ENCODE measurements at places on chromosomes 4 and X. TPM values are rescaled to one million over a fixed set of nuclear protein-coding genes. Genes with fewer than 3 reads are reported as not detected.

DNA sequence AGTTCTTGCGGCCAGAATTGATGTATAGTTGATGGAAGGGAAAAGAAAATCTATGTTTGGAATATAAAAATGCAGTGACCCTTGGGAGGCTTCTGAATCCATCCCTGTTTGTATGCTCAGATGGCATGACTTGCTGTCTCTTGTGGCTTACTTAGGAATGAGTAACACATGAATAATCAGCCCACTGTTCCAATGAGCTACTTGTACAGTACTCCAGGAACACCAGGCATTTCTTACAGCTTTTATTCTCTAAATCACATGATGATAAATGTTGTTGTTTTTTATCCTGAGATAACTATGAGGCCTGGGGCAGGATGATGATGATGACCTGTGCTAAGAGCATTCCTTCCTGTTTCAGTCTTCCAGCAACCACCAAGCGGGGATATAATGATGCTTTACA lies 18.9 kb downstream of the TMPRSS11E start:
- no peaks in the 10 kb centered on the region for H3K4me1 ChIP-seq
- H3K4me3 ChIP-seq, result no peak overlapping the region
- DNase-seq, result no peak

- H3K36me3 ChIP-seq, result no peaks in the 10 kb centered on the region
- H3K4me3 ChIP-seq, result no peak overlapping the region
- H3K27ac ChIP-seq, result no peak overlapping the region
- no peaks in the 10 kb centered on the region for H3K27me3 ChIP-seq
These were observed 65.1 kb downstream of the GPR143 start for GRCh38 chrX:9700555-9700954.

GRCh38 chrX:21821875-21822274 lies 17.5 kb upstream of the MBTPS2 start:
- H3K4me1 ChIP-seq, result no peaks in the 10 kb centered on the region
- H3K27me3 ChIP-seq, result no peaks in the 10 kb centered on the region
- no peak for DNase-seq
- H3K4me3 ChIP-seq, result no peak overlapping the region

DNA sequence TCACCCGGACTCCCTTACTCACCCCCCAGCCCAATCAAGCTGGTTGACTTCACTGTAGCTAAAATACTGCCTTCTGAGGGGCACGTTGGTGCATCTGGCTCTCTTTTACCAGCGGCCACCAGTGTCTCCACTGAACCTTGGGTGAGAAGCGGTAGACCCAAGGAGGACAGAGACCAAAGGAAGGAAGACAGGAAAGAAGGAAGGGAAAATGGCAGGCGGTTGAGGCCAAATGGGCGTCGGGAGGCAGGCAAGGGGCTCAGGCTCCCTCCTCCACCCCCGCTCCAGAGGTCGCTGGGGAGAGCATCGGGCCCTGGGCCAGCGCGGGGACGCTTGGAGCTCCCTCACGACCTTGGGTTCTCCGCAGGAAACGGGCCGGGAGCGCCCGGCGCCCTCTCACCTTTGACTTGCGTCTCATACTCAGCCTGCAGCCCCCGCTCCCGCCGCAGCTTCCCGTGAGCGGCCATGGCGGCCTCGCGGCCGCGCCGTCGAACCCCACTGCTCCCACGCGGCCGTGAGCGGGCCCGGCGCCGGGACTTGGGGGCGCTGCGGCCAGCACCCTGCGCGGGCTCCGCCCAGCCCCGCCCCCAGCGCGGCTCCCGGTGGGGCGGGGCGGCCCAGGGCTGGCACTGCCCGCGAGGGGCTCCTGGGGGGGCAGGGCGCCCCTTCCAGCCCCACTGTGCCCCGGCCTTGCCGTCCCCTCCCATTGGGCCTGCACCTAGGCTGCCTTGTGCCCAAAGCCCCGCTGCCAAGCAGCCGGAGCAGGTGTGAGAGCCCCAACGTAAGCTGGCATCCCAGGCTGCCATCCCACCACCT lies at the start of gene ARHGAP4:
TSS of gene ARHGAP4 (minus strand) at position 526 of the 813 bp plus-strand sequence. CDS start at position 464, 62 bp downstream.
- H3K4me3 ChIP-seq, result peak within 1 kb of the TSS; percentile 86
- no peaks in the 10 kb centered on the region for H3K36me3 ChIP-seq
- DNase-seq, result peak; percentile 34
- H3K27ac ChIP-seq, result peak within 1 kb of the TSS; percentile 91

DNA sequence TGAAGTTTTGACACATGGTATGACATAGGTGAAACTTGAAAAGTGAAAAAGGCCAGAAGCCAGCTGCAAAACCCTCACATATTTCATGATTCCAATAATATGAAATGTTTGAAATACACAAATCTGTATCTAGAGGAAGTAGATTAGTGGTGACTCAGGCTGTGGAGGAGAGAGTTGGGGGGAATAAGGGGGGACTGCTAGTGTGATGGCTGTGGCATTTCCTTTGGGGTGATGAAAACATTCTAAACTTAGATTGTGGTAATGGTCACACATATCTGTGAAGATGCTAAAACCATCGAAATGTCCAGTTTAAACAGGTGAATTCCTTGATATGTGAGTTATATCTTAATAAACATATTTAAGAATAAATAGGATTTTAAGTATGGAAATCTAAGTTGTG lies 343.5 kb upstream of the SFRP2 start:
- no peaks in the 10 kb centered on the region for H3K27me3 ChIP-seq
- H3K4me3 ChIP-seq, result no peak overlapping the region
- no peaks in the 10 kb centered on the region for H3K36me3 ChIP-seq
- no peaks in the 10 kb centered on the region for H3K4me1 ChIP-seq

DNA sequence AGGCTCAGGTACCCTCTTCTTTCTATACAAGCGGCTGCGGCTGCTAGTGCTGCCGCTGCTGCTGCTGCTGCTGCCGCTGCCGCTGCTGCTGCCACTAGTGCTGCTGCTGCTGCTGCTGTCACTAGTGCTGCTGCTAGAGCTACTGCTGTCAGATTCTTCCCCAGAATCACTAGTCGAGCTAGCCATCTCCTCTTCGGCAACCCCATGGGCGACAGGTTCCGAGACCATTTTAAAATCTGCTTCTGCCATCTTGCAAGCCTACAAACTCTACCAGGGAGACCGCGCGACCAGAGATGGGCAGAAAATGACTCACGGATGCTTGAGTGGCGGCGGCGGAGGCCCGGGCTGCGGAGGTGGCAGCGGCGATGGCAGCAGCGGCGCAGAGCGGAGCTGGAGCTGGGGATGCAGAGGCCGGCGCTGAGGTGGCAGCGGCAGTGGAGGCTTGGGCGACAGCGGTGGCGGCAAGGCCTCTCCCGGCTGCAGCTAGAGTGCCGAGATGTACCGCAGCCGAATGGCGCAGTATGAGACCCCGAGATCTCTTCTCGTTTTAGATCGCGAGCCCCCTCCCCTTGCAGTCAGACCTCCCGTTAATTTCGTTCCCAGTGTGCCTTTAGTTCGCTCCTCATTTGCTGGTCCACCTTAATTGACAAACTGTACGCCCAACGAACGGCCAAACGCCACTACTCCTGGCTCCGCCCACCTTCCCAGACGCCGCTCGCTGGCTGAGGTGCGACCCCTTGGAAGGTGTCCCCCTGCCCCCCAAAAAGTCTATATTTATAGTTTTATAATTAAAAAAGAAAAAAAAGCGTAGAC lies at the start of gene NAP1L3:
TSS of gene NAP1L3 (minus strand) at position 523 of the 813 bp plus-strand sequence. CDS start at position 249, 274 bp downstream.
- peak; percentile 23 for DNase-seq
- peak within 1 kb of the TSS; percentile 43 for H3K27ac ChIP-seq
- no peaks in the 10 kb centered on the region for H3K36me3 ChIP-seq
- H3K4me3 ChIP-seq, result peak within 1 kb of the TSS; percentile 55
- no peaks in the 10 kb centered on the region for H3K4me1 ChIP-seq

DNA sequence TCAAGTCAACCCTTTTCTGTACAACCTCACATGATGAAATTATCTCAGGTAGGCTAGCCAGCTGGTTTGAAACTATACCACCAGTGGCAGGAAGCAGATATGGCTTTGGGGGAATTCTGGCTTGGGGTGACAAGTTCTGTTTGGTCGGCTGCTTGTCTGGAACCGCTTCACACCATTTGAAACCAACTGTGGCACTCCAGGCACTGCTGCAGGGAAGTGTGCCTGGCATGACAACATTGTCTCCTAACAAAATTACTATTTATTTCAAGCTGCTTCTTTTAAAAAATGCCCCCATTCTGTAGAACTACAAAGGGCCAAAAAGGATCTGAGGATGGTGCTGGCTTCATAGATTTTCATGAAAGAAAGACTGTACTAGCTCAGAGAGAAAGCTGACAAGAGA lies 37.1 kb upstream of the GPM6B start:
- DNase-seq, result no peak
- H3K4me3 ChIP-seq, result no peak overlapping the region
- no peak overlapping the region for H3K27ac ChIP-seq
- H3K4me1 ChIP-seq, result no peaks in the 10 kb centered on the region
- no peaks in the 10 kb centered on the region for H3K27me3 ChIP-seq

GRCh38 chrX:20267931-20268701 lies 1.4 kb upstream of the RPS6KA3 start:
- no peak for DNase-seq
- H3K4me1 ChIP-seq, result peaks cover 8% of the 10 kb centered on the region
- no peak overlapping the region for H3K27ac ChIP-seq
- no peaks in the 10 kb centered on the region for H3K27me3 ChIP-seq
- no peaks in the 10 kb centered on the region for H3K36me3 ChIP-seq
- H3K4me3 ChIP-seq, result no peak overlapping the region

- no peak overlapping the region for H3K27ac ChIP-seq
- H3K4me3 ChIP-seq, result no peak overlapping the region
- peaks cover 12% of the 10 kb centered on the region for H3K4me1 ChIP-seq
These were observed 1.0 kb upstream of the CLDN22 start for GRCh38 chr4:183321079-183321478.

DNA sequence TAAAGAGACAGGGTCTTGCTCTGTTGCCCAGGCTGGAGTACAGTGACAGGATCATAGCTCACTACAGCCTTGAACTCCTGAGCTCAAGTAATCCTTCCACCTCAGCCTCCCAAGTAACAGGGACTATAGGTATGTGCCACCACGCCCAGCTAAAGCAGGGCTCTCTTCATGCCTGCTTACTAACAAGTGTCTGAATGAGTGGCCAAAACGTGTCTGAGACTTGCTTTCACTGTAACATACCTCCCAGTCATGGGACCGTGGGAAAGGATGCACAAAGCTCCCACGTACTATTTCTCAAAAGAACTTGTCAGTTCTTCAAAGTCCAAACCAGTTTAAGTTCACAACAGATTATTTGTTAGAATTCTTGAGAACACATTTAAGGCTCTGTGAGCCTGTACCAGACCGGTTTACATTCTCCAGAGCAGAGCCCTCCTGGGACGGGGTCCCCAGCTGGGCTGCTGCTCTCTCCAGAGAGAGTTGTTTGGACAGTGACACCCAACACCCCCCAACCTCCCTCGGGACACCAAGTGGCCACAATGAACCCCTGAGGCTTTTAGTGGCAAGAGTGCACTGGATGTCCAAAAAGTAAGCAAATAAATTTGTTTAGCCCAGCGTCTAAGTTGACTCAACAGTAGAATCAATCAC lies 24.1 kb downstream of the SH3KBP1 start:
- no peaks in the 10 kb centered on the region for H3K27me3 ChIP-seq
- no peak overlapping the region for H3K27ac ChIP-seq
- peaks cover 25% of the 10 kb centered on the region for H3K4me1 ChIP-seq
- H3K36me3 ChIP-seq, result no peaks in the 10 kb centered on the region

DNA sequence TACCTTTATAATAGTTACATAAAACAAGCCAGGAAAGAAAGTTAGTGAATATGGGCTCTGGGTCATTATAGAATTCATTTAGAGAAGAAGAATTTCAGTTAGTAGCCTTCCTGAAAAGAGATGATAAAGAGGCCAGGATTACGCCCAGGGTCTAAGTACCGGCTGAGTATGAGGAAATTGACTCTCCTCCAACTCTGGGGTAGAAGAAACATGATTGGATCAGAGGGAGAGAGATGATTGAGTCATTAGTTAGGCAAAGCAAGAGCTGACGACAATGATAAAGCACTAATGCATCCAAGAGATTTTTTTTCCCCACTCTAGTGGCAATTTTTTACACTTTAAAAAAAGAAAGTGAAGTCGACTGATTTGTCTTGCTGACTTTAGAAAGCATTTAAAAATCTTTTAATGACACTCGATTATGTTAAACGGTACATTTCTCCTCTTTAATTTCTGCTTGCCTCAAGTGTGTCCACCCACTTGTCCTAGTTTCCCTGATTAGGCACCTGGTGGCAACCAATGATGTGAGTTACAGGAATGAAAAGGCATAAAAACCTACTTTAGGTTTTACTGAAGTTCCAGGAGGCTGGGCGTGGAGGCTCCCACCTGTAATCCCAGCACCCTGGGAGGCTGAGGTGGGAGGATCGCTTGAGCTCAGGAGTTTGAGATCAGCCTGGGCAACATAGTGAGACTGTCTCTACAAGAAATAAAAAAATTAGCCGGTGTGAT lies 37.3 kb upstream of the IGFBP7 start:
- no peaks in the 10 kb centered on the region for H3K36me3 ChIP-seq
- no peak overlapping the region for H3K27ac ChIP-seq
- H3K4me1 ChIP-seq, result no peaks in the 10 kb centered on the region
- H3K4me3 ChIP-seq, result no peak overlapping the region

GRCh38 chr4:48499551-48500066 lies 9.6 kb downstream of the ZAR1 start:
- H3K27ac ChIP-seq, result no peak overlapping the region
- H3K36me3 ChIP-seq, result peaks cover 8% of the 10 kb centered on the region
- no peak for DNase-seq
- H3K27me3 ChIP-seq, result no peaks in the 10 kb centered on the region
- H3K4me3 ChIP-seq, result no peak overlapping the region
- H3K4me1 ChIP-seq, result no peaks in the 10 kb centered on the region

- peaks cover 41% of the 10 kb centered on the region for H3K4me1 ChIP-seq
- peaks cover 13% of the 10 kb centered on the region for H3K36me3 ChIP-seq
These were observed 22.4 kb downstream of the SH3TC1 start for GRCh38 chr4:8221476-8221875.

GRCh38 chrX:72294497-72294896 lies 11.2 kb downstream of the CITED1 start:
- no peaks in the 10 kb centered on the region for H3K27me3 ChIP-seq
- H3K27ac ChIP-seq, result no peak overlapping the region
- H3K4me1 ChIP-seq, result no peaks in the 10 kb centered on the region
- no peak overlapping the region for H3K4me3 ChIP-seq

DNA sequence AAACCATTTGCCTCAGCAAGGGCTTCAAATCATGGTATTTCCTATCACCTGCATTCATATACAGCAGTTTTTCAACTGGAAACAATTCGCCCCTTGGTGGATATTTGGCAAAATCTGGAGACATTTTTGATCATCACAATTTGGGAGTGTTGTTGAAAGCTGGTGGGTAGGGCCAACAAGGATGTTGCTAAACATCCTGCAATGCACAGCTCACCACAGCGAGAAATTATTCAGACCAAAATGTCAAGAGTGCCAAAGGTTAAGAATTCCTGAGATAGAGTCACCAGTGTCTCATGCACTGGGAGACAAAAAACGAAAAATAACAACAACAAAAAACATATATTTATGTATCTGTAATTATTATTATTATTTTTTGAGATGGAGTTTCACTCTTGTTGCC lies 435.2 kb upstream of the CTSO start:
- H3K27me3 ChIP-seq, result no peaks in the 10 kb centered on the region
- no peak overlapping the region for H3K27ac ChIP-seq
- H3K4me1 ChIP-seq, result no peaks in the 10 kb centered on the region

DNA sequence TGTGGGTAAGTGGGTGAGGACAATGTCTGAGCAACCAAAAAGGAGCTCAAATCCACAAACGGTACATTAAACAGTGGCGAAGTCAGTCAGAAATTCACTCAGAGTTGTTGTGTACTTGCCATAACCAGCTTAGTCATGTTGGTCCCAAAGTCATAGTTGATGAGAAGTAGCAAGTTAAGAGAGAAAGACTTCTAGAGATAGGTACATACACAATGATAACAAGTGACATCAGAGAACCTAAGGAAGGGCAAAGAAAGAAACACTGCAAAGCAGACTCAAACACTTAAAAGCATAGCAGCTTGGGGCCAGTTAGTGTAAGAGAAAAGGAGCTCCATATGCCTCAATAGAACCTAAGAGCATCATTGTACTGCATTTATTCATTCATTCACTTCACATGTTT lies 30.2 kb downstream of the DYNLT3 start:
- H3K4me1 ChIP-seq, result no peaks in the 10 kb centered on the region
- no peak overlapping the region for H3K4me3 ChIP-seq
- no peaks in the 10 kb centered on the region for H3K36me3 ChIP-seq

The PAGE2 gene
- not detected for total RNA-seq

The SYP gene
- 1.9 TPM for total RNA-seq

The DIPK2B gene
- not detected for total RNA-seq

The DCAF8L2 gene
- not detected for total RNA-seq

The AMBN gene
- total RNA-seq, result not detected

Data from CD8-positive, alpha-beta memory T cell (primary cell).